ENCODE measurements at places on chromosomes 5 and 9. TPM values are rescaled to one million over a fixed set of nuclear protein-coding genes. Genes with fewer than 3 reads are reported as not detected.

GPR150 gene
- not detected for total RNA-seq

ACSL6 gene
- not detected for total RNA-seq

WDR38 gene
- total RNA-seq: not detected

SPATA31C1 gene
- not detected for total RNA-seq

ADRB2 gene
- total RNA-seq: 0.67 TPM

GCNT4 gene
- total RNA-seq: 0.35 TPM

EXOSC2 gene
- 63.8 TPM for total RNA-seq

PPIC gene
- 16.5 TPM for total RNA-seq

PTPA gene
- 134 TPM for total RNA-seq

CDX1 gene
- not detected for total RNA-seq

IQGAP2 gene
- 2.1 TPM for total RNA-seq

PCDHAC2 gene
- 4.4 TPM for total RNA-seq

NXNL2 gene
- total RNA-seq: 0.86 TPM

Measured in A549 treated with GW870086 at 1 μM for 4 hours (cell line).